ENCODE measurements at places on chromosomes 11 and 22.

DNA sequence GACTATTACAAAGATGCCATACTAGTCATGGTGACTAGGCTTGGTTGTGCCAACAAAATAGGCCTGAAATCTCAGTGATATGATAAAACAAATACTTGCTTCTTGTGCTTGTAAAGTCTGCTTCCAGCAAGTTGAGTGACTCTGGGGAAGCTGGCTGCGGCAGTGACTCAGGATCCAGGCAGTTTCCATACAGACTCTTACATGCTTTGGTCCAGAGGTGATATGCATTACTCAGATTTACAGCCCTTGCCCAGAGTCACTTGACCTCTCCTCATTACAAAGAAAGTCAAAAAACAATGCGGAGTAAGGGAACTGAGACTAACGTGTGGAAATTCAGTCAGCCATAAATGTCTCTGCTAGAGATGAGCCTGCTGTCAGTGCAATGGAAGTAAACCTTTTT is 387.5 kb downstream of the KCNA4 start:
- DNase-seq = no peak

- no peak for DNase-seq
These were observed 8.6 kb downstream of the MICAL2 start for GRCh38 chr11:12118949-12119348.

DNA sequence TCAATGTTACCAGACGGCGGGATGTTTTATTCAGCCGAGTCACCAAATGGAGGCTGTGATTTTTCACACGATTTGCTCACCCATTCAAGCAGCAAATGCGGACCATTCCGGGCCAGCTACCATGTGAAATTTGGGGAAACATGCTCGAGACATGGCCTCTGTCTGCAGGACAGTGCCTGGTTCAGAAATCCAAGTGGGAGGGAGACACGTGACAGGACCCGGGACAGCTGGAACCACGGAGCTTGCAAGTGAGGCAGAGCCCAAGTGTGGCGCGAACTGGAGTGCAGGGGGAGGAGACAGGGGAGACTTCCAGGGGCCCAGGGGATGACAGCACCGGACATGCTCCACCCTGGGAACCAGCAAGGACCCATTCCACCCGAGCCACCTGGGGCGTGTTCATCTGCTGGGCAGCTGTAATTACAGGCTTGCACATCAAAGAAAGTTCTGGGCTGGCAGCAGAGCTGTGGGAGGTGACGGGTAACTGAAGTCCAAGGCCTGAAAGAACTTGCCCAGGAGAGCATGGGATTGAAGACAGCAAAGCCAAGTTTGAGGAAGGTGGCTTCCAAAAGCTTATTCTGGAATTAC is 16.5 kb downstream of the CERK start:
- no peak for DNase-seq

DNA sequence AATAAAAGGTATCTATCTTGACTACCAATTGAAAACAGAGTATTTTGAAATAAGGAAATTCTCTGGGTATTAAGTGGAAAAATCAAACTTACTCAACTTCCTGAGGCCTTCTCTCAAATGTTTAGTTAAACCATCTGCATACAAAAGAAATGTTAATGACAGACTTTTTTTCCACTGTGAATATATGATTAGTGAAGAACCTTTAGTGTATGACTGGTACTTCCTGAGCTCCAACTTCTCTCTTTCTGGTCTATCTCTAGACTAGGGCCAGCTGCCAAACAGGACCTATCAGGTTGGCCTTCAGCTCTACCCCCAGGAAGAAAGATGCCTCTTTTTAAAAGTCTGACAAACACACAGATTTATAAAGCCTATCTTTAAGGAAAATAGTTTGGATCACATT is 68.8 kb upstream of the SCUBE2 start:
- DNase-seq = no peak

DNA sequence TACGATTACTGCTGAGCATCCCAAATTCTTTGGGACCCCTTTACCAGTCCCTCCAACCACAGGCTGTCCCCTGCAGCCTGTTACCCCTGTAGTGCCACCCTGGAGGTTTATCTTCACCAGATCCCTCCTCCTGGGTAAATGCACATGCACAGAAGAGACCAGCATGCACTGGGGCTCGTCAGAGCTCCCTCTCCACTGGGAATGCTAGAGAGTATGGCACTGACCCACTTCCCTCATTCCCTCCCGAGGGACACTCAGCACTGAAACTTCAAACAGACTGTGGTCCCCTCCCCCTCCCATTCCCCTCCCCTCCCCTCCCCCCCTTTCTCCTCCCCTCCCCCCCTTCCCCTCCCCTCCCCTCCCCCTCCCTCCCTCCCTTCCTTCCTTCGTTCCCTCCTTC is 49.1 kb downstream of the C11orf91 start:
- DNase-seq = no peak

- DNase-seq = no peak
These were observed 740.9 kb downstream of the NTM start for GRCh38 chr11:132111316-132111715.

DNA sequence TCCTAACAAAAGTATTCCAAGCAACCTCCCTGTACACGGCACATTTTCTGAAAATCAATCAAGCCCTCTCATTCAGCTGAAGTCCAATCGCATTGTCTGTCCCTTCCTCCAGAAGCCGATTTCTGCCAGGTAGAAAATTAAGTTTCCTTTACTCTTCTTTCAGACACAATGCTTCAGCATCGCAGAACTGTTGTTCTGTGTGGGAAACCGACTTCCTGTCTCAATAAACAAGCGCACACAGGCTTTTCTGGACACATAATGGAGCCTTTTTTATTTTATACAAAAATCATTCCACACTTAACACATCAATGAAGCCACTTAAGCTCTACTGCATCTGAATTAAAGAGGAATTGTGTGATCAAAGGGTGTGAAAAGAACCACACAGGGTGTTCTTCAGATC is 75.6 kb downstream of the BLID start:
- no peak for DNase-seq

DNA sequence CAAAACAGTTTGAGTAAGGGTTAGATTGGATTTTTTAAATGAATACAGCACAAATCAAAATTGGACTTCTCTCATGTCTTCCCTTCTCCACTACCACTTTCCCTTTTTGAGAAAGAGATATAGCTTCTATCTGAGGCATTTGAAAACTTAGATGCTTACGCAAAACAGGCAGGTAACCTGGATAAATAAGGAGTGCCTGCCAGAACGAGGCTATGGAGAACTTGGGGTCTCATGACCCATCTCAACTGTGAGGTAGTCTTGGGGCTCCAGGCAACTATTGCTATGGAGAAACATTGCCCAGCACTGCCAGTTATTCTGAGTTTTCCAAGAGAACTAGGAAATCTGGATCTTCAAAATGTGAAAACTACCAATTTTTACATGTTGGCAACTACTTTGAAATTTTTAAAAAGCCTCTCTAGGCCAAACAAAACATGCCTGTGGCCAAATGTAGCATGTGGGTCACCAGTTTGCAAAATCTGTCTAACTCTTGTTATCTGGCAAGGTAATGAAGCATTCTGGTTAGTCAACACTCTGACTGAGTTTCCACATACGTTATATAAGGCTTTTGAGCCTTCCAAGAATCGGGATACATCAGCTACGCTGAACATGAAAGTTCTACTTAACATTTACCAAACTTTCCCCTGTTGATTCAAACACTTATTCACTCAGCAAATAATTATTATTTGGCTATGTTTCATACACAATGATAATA is 752.7 kb downstream of the KCNA4 start:
- DNase-seq = no peak
